ENCODE measurements at places on chromosomes 5 and 9.

- DNase-seq: no peak
Observed at GRCh38 chr5:175166026-175166425, 278.0 kb downstream of the DRD1 start.

DNA sequence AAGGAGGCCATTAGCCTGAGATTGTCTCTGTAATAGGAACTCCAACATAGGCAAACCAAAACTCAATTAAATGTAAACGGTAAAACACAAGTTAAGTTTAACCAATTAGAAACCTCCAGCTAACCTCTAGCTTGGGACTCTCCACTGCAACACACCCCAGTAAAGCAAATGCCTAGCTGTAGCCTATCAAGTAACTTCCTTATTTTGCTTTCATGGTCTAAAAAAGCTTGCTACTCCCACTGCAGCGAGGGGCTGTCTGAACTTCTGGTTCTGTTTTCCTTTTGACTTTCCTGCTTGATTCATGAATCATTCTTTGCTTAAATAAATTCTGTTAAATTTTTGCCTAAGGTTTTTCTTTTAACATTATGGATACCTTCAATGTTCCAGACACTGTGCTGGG is 24.4 kb upstream of the C5orf46 start:
- DNase-seq: no peak

DNA sequence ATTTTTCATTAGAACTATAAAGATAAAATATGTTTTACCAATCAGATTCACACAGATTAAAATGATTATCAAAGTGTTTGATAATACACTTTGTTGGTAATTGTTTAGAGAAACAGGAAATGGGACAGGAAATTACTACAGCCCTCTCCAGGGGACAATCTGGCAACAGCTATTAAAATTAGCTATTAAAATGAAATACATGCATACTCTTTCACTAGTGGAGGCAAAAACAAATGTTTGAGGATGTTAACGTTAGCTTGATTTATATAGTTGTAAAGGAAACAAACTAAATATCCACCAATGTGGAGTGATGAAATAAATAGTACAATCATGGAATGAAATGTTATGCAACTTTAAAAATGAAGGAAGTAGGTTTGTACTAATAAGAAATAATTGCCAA is 53.7 kb downstream of the TARS1 start:
- no peak for DNase-seq

GRCh38 chr9:27542508-27542907 is 12.9 kb upstream of the MOB3B start:
- no peak for DNase-seq

DNA sequence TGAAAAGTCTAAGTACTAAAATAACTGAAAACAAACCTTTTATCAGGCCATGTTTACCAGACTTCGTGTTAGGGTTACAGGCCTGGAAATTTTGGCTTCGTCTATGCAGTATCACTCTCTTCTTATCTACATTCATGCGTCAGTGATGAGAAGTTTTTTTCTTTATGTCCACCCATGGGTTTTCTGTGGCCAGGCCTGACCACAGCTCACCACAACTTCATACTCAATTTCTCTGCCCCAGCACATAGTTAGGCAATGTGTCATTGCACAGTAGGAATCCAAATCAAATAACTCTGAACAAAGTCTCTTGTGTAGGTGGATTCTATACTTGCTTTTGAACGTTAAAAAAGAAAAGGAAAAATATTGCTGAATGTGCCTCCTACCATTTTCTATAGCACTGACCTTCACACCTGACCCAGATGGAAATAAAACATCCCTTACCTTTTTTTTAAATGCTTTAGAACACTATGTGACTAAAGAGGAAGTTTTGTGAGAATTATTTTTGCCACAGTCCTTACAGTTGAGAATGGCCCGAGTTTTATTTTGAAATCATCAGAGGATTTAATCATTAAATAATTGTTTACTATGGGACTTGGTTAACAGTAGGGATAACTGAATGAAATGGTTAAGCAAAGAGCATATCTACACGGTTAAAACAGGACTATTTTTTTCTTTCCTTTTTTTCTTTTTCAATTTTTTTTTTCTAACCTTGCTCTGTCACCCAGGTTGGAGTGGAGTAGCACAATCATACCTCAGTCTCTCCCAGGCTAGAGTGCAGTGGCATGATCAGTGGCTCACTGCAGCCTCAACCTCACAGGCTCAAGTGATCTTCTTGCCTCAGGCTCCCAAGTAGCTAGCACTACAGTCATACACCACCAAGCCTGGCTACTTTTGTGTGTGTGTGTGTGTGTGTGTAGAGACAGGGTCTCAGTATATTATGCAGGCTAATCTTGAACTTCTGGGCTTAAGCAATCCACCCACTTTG is 1247.0 kb upstream of the ACO1 start:
- DNase-seq: no peak

GRCh38 chr5:82185851-82186250 is 92.3 kb downstream of the RPS23 start:
- DNase-seq: no peak

DNA sequence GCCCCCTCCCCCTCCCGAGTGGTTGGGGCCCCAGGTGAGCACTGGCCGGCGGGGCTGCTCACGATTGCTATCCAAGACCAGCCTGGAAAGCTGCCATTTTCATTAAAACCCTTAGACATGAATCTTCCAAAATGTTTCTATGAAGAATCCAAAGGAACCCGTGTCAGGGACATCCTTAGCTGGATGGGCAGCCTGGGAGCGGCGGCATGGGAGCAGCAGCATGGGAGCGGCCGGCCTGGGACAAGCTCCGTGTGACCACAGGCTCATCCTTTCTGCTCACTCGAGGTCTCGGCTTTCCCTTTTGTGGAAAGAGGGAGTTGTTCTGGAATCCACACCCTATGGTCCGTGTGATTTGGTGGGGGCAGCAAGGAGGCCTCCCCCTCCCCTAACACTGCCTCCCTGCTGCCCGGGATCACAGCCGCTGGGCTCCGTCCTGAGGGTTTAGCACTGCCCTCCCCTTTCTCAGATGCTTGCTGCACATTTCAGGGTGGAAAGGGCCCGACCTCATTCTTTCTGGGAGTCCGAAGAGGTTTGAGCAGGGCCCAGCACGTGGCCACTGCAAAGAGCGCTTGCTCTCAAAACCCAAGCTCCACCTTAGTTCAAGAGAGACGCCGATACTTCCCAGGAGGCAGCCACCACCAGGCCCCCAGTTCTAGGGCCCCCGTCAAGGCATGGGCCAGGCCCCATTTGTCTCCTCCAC is 127.7 kb downstream of the RXRA start:
- DNase-seq: no peak

DNA sequence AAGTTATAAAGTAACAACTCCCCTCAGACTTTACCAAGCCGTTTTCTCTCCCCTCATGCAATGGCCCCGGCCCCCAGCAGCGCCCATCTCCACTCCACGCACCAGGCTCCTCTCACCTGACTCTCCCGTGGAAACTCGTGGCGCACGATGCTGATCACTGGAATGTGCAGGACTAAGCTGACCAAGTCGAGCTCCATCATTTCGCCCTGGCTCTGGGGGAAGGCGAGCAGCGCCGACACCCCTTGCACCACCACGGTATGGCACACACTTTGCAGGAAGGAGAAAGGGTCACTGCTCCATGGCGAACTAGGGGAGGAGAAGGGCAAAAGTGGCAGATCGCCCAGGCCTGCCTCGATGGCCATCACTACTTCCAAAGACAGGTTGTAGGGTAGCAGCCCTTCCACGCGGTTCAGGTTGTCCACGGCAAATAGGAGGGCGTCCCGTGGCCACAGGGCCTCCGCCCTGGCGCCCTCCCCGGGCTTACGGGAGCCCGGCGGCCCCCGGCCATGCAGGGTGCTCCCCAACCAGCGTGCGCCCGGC is 1.2 kb downstream of the GRIN3A start:
- no peak for DNase-seq

- DNase-seq: no peak
Observed at GRCh38 chr9:27495480-27496134, 28.5 kb upstream of the IFNK start.

DNA sequence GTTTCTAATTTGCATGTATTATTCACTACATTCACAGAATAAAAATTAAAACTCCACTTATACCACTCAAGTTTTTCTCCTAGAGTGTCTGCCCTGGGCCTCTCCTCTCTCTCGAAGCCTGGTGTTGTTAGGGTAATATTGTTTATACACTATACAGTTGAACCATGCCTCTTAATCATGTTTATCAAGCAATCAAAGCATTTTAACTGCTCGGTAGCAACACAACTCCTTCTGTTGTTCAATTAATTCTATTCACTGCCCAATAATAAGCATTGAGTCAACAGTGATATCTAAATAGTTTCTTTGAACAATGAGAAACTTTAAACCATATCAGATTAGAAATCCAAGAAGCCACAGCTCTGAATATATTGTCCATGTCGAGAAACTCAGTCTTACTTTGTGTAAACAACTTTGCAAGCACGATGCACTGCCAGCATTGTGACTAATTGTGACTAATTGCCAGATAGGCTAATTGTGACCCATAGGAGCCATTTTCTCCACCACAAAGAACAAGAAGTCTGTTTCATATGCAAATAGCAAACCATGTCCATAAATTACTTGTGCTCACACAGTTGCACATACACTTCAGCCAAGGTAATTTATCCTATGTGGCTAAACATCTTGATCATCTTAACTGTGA is at the start of gene DNAH5:
Gene DNAH5, minus strand, starts transcription at position 129 of the 640 bp plus-strand sequence. CDS start 250 bp downstream, outside the sequence.
- DNase-seq: no peak

- no peak for DNase-seq
Observed at GRCh38 chr9:23741351-23741750, 84.7 kb downstream of the ELAVL2 start.

DNA sequence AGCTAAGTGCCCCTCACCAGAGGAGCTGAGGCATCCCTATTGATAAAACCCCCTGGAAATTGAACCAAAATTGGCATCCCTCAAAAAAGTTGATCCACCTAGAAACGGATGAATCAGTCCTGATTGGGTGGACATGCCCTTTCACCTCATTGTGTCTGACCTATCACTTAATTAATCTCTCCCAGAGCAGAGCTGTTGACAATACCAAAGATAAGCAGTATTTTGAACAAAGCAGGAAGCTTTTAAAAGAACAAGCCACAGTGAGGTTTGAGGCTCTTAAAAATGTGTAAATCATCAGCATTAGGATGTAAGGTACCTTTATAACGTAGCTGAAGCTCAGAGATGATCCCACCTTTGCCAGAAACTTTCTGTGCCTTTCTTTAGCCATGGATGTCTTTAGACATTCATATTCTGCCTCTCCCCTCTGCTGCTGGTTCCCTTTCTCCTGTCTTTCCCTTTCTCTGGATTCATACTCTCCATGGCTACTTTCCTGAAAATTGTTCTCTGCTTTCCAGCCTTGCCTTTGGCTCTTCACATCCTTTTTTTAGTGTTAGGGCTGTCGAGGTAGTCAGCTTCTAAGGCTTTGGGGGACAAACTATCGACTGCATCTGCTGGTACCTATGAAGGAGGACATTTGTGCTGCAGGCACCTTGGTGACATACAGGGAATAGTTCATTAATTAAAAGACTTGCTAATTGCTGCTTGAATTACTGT is 7.8 kb upstream of the LHX2 start:
- no peak for DNase-seq

GRCh38 chr9:92645041-92645440 is 24.9 kb downstream of the IPPK start:
- DNase-seq: peak; percentile 32

DNA sequence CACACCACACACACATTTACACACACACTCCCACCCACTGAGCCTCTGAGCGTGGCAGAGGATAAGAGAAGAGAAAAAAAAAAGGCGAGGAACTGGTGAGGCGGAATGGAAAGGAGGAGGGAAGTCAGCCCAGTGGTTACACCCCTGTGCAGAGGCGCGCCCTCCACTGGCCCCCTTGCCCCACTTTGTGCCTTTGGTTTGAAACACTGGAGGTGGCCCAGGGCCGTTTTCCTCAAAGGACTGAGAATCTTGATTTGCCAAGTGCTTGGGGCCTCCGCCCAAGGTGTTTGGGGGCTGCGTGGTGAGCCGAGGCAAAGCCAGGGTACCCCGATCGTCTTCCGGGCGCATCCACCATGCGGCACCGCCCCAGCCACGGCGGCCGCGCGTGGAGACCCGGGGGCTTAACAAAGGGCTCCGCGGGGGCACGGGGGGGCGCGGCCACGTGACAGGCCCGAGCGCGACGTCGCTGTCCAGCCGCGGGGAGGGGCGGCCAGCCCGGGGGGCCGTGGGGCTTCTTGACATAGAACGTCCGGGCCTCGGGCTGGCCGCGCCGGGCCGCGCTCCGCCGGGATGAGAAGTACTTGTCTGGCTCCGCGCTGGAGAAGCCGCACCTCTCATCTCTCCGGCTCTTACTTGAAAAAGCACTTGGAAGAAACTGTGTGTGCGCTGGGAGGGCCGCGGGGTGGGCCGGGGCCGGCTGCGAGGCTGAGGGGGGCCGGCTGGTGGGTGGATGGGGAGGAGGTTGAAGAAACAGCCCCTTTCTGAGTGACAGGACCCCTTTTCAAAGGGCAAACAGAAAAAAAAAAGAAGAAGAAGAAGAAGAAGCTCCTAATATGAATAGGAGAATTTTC is 21.0 kb downstream of the NR2F1 start:
- DNase-seq: no peak

GRCh38 chr5:135332519-135333150 is 66.4 kb downstream of the MACROH2A1 start:
- no peak for DNase-seq

DNA sequence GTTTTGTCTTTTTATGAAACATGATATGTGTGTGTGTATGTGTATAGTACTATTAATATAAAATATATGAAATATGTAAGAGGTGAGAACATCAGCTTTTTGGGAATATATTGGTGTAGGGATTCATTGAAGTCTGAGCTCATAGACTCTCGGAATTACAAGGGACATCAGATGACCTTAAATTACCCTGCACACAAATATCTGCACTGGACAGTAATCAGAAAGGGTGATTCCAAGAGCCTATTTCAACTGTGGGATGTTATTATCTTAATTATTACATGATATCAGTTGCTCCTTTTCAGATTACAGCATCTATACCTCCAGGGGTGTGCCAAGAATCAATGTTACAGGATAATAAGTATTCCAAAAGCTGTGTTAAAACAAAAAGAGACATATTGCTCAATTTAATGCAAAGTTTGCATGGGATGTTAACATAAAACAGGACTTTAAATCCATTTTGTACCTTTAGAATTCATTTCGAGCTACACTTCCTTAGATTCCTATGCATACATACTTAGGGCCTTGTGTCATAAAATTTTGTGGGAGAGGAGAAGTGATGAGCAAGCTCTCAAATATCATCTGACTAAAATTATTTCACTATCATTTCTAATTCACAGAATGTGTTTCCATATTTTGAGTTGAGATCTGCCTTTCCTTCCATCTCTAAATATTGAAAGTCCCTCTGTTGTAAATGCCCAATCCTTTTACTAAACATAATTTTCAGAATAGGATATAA is 365.2 kb downstream of the BRINP1 start:
- no peak for DNase-seq

GRCh38 chr9:101668421-101668820 is 70.0 kb downstream of the GRIN3A start:
- no peak for DNase-seq

DNA sequence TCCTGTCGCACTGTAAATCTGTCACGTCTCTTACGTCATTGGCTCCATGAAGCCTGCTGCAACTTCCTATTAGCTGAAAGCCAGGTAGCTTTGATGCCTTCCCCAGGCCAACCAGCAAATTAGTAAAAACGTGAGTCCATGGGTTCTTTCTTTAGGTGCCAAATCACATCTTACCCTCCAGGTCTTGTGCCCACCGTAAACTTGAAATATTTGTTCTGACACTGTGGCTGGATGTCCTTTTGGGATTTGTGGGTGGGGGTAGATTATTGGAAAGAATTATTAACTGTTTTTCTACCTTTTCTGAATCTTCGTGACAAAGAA is 172.8 kb downstream of the NR3C1 start:
- no peak for DNase-seq
